ENCODE measurements at places on chromosomes 1 and 21.
A peak's percentile ranks its signal among the peaks of the same experiment; 100 is the strongest.

- no peak for DNase-seq
These were observed 15.5 kb downstream of the NTPCR start for GRCh38 chr1:232965912-232966217.

DNA sequence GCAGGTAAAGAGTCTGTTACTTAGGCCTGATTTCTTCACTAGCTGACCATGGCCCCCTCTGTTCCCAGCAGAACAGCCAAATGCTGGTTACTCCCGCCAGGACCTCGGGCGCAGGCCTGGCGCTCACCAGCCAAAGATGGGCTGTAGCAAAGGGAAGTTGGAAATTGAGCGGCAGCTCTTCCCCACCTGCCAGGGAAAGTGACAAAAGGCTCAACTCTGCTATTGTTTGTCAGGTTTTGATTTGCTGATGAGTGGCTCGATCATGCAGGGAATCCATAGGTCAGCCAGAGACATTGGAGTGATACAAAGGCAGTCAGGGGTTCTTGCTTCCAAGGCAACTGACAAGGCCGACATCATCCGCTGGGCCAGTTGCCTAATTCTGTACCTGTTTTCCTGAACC is 120.1 kb downstream of the ASTN1 start:
- no peak for DNase-seq

- DNase-seq: no peak
These were observed 74.5 kb downstream of the NFIA start for GRCh38 chr1:61156576-61157467.

DNA sequence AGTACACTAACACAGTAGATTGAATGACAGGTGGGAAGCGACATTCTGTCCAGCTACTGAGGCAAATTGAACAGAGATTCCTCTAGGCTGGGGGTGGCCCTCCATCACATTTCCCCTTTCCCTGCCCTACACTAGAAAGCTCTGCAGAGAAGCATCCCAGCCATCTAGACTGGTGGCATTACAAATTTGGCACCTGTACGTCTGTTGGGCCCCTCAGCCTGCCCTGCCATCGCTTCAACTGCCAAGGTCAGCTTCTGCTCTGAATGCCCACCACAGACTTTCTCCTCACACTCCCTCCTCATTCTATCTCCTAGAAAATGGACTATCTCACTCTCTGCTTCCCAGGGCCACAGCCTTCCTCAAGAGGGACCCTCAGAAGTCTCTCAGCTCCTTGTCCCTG is 16.7 kb downstream of the TRABD2B start:
- DNase-seq: no peak

GRCh38 chr1:154756793-154757548 is 113.1 kb downstream of the KCNN3 start:
- DNase-seq: no peak

GRCh38 chr1:29853716-29854330 is 617.5 kb downstream of the PTPRU start:
- no peak for DNase-seq

GRCh38 chr1:41874151-41874719 is 44.5 kb downstream of the HIVEP3 start:
- no peak for DNase-seq

- DNase-seq: no peak
These were observed 58.2 kb upstream of the KIAA1614 start for GRCh38 chr1:180854456-180854855.

DNA sequence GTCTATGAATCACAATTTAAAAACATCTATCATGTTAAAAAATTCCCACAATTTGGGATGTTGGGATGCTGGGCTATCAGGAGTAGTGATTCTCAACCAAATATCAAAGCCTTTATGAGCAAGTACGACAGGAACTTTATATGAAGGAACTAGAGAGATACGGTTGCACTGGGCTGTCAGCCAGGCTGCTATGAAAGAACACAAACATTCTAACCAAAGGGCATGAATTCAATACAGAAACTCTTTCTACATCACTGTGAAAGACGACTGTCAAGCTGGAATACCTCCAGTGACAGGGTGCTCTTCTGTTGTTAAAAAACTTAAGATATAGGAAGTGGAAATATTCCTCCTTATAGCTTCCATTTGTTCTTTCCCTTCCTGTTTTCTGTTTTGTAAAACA is 9.8 kb downstream of the CACNA1E start:
- DNase-seq: no peak

- no peak for DNase-seq
These were observed 78.6 kb upstream of the PBX1 start for GRCh38 chr1:164480285-164480907.

- DNase-seq: no peak
These were observed 1.8 kb downstream of the LAPTM5 start for GRCh38 chr1:30755746-30756145.

DNA sequence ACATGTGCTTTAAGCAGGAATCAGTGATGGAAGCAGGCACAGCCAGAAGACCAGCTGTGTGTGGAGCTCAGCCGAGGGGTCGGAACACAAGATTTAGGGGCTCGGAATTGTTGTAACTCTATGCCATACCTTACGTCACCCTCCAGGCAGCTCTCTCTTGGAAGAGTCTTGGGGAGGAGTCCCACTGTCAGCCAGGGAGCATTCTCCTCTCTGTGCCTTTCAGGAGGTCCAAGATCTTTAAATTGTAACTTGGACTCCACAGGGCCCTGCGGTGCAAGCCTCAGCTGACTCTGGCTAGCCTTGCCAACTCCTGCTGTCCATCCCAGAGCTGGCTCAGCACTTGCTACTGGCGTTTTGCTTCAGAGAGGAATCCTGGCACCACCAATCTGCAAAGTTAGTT is 26.4 kb upstream of the ROR1 start:
- no peak for DNase-seq

DNA sequence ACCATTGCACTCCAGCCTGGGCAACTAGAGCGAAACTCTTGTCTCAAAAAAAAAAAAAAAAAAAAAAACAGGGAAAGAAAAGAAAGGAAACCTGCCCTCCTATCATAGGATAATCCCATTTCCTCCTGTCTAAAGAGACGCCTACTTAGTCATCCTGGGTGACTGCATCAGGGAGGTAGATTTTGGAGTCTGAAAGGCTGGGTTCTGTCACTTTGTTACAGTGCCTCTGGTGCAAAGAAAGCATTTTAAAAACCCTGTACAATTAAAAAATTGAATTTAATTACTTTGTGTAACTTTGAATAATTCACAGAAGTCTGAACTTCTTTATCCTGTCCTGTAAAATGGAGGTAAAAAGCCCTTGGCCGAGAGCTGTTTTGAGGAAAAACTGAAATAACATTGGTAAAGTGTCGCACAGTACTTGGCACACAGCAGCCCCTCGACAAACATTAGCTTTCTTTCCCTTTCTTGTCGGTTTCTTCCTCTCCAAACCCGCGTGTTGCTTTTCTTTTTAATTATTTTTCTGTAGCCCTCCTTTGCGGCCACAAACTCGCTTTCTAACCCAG is 657 bp upstream of the HDAC1 start:
- no peak for DNase-seq

GRCh38 chr1:163535807-163536206 is 214.1 kb downstream of the NUF2 start:
- no peak for DNase-seq

DNA sequence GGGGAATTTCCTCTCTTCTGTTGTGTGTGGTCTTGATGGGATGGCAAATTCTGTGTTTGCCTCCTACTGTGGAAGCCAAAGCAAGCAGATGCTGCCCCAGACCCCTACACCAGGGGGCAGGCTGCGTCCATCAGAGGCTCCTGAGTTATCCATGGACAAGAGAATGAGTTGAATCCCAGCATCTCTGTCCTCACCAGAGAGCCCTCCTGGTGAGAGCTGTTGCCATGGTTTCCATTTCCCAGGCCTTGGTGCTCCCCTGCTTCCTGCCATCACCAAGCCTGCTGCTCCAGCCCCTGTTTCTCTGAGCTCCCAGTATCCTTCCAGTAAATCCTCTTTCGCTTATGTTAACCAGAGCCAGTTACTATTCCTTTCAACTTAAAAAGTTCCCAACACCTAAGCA is 20.4 kb upstream of the GNG12 start:
- DNase-seq: peak; percentile 47

- no peak for DNase-seq
These were observed 53.1 kb downstream of the S100B start for GRCh38 chr21:46551636-46552241.

DNA sequence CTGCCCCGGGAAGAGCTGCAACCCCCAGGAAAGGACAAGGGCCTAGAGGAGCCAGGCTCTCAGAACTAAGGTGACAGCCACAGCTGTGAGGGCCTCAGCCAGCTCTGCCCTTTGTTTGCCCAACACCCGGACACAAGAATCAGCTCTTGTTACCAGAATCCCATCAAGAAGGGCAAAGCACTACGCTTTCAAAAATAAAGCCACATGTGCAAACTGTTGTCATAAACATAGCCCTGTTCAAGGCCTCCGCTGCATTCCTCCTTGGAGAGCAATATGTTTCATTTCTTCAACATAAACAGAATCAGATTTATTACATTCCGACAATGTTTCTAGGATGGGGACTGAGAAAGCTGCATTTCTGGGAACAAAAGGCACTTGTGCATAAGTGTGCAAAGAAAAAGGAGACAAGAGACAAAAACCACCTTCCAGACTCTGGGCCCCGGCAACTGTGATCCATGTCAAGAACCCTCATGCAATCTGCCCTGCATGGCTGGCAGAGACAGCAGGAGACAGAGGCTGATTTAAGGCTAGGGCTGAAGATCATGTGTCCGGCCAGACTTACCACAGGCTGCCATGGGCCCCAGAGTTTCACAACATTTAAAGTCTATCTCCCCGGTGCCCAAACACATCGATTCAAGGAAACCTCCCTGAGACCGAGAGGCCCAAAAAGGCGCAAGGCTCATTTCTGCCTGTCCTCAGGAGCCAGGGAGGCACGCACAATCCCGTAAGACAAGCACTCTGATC is 71.0 kb downstream of the SSBP3 start:
- no peak for DNase-seq

DNA sequence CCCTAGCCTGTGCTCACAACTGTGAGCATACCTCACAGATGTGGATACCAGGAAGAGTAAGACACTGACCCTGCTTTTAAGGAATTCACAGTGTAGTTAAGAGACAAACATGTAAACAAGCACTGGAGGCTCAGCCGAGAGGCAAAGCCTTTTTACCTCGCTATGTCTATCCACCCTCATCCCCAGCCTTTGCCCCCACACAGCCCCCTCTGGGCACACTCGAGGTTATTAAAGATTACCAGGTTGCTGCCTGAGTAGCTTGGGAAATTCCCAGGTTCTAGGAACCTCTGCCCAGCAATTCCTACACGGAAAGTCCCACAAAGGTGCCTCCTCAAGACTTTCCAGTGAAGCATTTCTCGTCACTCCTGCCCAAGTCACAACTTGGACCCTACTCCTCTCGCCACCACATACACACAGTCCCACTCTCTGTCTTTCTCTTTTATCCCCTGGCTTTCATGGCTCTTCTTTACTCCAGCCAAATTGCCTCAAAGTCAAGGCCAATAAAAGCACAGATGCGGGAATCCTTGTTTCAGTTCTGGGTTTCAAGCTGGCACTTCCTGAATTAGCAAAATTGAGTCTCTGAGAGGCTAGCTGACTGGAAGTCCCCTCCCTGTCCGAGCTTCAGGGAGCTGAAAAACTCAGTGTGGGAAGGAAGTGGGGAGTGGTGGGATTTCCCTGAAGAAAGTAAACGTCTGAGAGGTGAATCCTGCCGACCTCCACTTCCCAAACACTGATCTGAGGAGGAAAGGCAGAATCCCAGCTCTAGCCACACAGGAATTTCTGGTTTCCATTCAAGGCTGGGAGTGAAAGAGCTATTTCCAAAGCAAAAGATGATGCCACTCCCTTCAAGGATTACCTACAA is 7.6 kb downstream of the DENND2D start:
- DNase-seq: no peak

- no peak for DNase-seq
These were observed 22.2 kb upstream of the STRIP1 start for GRCh38 chr1:110012100-110012780.

DNA sequence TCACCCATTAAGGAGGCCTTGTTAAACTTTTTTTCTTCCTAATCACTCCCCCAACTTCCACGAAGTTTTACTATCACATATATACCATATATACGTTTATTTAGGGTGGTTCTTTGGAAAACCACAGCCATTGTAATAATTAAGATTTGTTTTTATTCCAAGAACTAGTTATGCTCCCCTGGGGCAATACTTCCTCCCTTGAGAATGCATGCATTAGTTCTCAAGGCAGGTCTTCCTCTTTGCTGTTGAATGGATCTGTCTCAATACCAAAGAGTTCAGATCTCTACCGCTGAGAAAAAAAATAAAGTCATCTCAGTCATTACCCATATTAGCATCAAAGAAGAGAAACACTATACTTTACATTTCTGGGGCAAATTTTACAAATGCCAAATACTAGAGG is 567.7 kb upstream of the RGS18 start:
- no peak for DNase-seq

DNA sequence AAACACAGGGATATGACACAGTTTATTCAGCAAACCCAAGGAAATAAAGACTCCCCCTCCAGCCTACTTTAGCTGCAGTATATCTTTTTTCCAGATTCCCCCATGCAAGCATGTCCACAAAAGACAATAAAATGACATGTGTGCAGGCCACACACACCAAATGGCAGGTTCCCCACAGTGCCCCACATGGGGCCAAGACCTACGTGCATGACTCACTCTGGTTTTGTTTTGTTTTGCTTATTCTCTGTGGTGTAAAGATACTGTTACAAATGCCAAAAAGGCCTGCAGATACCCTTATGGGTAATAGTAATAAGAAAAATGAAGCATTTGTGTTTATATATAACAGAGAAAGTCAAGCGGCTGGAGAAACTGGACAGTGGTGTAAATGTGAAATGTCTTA is 71.6 kb downstream of the RD3 start:
- peak; percentile 10 for DNase-seq

DNA sequence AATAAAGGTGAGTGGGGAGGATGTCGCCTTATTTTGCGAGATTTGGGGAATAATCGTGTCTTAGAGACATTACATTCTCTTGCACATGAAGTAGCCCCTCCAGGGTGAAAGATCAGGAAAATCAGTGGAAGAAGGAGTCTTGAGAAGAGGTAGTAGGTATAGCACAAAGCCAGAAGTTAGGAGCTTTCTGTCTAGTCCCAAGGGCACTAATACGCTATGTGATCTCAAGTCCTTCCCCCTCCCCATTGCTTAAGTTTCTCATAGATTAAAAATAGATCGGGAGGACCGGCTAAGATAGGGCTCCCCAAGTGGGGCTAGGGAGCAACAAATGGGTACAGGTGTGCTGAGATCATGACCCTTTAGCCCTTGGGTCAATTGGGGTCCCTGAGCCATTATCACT is 13.5 kb downstream of the LRRN2 start:
- no peak for DNase-seq

DNA sequence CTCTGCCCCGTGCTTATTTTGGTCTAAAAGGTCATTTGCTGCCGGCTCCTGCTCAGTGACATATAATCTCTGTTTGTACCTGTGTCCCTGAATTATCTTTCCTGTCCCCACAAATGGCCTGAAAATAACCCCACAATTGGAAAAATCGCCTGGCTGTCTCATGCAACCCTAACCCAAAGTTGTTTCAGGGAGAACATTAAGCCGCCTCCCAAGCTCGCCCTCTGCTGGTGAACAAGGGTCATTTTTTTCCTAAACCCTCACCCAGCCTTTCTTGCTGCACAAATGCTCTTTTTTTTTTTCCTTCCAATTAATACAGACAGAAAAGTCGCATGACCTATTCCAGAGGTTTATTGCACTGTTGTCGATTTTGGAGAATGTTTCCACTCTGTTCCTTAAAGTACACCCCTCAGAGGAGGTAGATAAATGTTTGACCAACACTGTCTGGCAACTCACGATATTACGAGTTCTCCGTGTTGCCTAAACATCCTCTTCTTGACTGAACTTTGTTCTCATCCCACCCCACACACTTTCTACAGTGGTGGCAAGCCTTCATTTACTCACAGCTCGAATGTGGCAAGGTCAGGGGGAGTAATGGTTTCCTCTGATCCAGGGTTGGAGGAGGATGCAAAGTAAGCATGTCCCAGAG is 148.7 kb downstream of the ZZZ3 start:
- DNase-seq: peak; percentile 26

GRCh38 chr1:243549108-243549507 is 293.3 kb downstream of the SDCCAG8 start:
- DNase-seq: no peak
